ENCODE measurements at places on chromosomes 7 and 10. TPM values are rescaled to one million over a fixed set of nuclear protein-coding genes. Genes with fewer than 3 reads are reported as not detected.

DNA sequence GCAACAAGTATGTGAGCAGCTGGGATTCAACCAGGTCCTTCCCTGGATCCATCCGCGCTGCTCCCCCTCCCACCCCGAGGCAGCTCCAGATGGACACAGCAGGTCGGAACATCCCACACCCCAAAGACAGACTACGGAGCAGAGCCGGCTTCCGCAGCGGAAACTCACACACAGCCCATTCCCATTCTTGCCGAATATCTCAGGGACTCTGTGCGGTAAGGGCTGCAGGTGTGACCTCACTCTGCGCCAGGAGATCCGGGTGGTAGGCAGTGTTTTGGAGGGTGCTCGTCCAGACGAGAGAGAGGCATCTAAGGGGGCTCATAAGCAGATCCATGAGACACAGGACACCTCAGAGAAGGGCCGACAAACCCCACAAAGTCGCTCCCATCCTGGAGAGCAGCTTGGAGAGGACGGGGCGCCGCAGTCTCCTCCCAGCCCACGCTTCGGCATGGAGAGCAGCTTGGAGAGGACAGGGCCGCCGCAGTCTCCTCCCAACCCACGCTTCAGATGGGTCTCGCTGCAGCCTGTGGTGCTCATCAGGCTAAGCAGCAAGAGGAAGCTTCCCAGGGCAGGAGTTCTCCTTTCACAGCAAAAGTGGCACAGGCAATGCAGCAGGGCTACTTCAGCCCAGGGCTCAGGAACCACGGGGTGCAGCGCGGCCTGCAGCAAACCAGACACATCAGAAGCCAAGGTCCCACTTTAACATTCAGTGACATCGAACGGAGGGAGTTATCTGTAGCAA, 179.9 kb downstream of the DIP2C start:
- no peak for DNase-seq

Gene KBTBD2
- 34.0 TPM for total RNA-seq

Gene CC2D2B
- total RNA-seq, result 0.96 TPM

Gene C10orf120
- total RNA-seq, result not detected

Gene AP5Z1
- total RNA-seq, result 56.8 TPM

DNA sequence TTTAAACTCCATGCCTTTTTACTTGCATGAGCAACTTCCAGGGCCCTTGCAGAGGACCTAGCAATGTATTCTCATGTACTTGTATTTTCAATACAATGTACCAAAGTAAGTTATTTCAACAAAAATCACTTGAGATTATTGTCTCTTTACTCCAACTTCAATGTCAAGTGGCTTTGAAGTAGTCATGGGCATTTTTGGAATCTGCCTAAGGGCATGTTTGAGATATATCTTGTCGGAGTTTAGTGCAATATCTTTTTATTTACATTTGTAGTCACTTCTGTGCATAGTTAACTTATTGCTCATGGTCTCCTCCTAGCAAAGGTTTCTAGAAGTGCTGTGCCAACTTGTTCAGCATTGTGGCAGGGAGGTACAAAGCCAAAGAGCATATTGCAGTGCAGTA, 508.7 kb upstream of the SEMA3D start:
- no peak for DNase-seq

Gene ATE1
- 40.2 TPM for total RNA-seq

GRCh38 chr7:151274936-151275812, 26.7 kb upstream of the SMARCD3 start:
- no peak for DNase-seq

GRCh38 chr7:15446280-15446679, 115.5 kb downstream of the AGMO start:
- DNase-seq, result no peak

Gene CRHR2
- total RNA-seq, result not detected

All from activated T-helper 1 cell treated with anti-CD3 and anti-CD28 coated beads, Interleukin-12 subunit alpha, Interleukin-12 subunit beta, Interleukin-2, Interleukin-4 antibody, amounts not matched to agents 30 ng/mL and 10 ng/mL and 1 ng/mL, durations not matched to agents 14 hours and 24 hours and 36 hours (primary cell).